ENCODE measurements at places on chromosomes 3 and 15.
A peak's percentile ranks its signal among the peaks of the same experiment; 100 is the strongest.

GRCh38 chr3:49019941-49020329 lies 1.6 kb upstream of the DALRD3 start:
- DNase-seq = no peak

- DNase-seq = no peak
These were observed 168.2 kb downstream of the PEAK1 start for GRCh38 chr15:77251662-77252061.

- DNase-seq = no peak
These were observed 346.0 kb downstream of the NLGN1 start for GRCh38 chr3:173743516-173743915.

GRCh38 chr3:45055032-45055410 lies 28.9 kb downstream of the CLEC3B start:
- DNase-seq = no peak

- DNase-seq = peak; percentile 24
These were observed 89.0 kb upstream of the STRIT1 start for GRCh38 chr3:155382396-155383042.

GRCh38 chr3:120100711-120101110 lies 6.5 kb upstream of the GSK3B start:
- no peak for DNase-seq

- no peak for DNase-seq
These were observed 180.5 kb downstream of the THSD4 start for GRCh38 chr15:71295603-71296314.

DNA sequence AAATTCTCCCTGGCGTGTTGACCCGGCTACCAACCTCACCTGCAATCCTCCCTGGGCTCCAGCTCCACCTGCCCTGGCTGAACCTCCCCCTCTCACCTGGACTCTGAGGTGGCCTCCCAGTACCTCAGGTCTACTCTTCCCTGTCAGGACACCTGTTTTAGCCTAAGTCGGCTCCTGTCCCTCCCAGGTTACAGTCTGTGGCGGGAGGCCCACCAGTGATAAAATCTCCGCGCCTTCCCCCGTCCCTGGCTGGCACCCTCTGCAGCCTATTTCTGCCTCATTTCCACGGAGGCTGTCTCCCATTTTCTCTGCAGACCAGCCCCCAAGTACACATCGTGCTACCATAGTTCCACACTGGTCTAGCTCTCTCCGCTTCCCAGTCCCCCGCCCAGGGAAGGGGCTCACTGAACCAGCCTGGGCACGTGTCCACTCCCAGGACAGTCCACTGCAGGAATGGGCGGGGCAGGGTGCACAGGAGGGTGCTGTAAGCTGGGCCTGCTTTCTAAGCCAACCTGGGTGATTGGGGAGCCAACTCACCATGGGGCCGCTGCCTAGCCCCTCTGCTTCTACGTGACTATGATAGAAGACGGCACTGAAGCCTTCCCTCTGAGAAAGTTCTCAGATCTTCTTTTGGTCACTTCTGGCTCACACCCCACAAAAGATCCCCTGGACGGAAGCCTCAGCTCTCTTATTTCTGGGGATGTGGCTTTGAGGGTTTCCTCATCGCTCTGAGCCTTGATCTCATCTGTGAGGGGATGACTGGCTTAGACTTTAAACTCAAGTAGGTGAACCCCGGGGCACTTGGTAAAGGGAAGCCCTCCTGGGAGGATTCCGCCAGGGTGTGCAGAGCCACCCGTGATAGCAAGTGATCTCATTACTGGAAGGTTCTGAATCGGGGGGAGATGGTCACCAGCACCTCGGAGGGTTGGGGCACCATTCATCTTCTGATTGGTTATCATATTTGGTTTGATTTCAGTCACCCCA lies 96.6 kb downstream of the NSMCE3 start:
- DNase-seq = no peak

DNA sequence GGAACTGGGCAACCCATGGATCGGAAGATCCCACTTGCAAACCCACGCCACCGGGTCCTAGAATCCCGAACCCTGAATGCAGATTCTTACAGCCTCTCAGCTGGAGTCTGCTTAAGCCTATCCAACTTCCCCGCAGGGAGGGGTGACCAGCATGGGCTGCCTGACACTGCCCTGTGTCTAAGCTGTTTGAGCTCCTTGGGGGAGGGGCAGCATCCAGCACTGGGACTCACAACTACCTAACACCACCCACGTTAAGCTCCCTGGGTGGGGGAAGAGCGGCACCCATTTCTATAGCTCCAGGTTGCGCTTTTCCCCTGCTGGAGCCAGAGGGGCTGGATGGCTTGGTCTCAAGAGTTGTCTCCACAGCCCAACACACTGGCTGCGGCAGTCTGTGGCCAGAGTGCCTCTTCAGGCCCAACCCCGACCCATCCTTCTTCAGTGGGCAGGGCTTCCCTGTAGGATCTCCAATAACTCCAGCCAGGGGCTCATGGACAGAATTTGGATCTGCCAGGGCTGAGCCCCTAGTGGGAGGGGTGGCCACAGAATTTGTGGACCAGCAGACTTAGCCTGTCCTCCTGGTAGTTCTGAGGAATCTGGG lies 649.2 kb downstream of the TUSC7 start:
- DNase-seq = no peak

DNA sequence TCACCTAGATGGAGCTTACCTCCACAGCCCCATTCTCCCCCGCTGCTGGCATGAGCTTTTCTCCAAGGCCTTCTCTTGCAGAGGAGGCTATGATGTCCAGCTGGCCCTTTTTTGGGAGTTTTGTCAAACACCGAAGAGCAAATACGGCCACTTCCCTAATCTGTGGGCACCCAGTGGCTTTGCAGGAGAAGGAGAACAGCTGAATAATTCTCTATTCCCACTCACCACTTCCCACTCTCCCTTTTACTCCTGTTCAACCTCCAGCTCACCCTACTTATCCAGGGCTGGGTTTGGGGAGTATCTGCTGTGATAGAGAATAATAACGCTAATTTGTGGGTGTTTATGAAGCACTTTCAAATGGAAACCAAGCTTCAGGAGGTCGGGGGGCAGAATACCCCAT lies 93.0 kb downstream of the AAGAB start:
- no peak for DNase-seq

- DNase-seq = no peak
These were observed 125.4 kb upstream of the MME start for GRCh38 chr3:154954757-154955156.

DNA sequence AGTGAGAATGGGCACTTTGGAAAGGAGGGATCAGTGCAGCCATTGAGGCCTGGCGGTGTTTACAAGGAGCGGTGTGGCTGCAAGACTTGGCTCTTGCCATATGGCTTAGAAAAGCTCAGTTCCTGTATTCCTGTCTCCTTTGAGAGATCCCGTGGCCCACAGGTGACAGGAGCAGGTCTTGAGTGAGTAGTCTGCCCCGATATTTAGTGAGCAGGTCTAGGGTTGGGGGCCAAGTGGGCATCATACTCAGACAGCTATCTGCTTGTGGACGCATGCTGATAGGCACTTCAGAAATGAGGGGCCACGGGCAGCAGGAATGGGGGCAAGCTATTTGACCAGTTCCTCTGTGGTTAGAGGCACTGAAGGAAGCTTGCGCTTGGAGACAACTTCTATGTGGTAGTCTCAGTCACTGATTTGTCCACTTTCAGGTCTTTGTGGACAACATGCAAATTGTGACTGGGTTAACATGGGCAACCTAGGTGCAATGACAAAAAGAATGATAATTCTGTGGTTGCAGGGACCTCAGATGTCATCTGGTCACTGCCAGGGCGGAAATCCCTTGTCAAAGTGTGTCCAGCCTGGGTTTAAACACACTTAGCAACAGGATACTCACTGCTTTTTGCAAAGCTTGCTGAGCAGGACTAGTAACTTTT lies 1.1 kb downstream of the TMED3 start:
- DNase-seq = no peak

DNA sequence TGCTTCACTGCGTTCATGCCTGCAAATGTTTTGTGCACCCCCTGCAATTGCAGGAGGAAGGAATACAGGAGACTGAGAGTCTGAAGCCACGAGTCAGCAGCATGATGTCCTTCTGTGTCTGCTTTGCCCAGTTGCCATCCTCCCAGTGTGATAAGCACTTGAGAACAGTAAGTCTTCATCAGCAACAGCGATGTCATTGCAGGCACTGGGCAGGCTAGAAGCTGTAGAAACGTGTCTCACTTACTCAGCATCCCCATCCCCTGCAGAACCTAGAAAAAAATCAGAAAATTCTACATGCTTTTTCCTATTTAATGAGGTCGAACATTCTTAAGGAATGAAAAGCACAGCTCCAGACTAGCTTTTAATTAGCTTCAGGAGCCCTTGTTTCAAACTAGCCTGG lies 156.5 kb upstream of the LPP start:
- DNase-seq = no peak

DNA sequence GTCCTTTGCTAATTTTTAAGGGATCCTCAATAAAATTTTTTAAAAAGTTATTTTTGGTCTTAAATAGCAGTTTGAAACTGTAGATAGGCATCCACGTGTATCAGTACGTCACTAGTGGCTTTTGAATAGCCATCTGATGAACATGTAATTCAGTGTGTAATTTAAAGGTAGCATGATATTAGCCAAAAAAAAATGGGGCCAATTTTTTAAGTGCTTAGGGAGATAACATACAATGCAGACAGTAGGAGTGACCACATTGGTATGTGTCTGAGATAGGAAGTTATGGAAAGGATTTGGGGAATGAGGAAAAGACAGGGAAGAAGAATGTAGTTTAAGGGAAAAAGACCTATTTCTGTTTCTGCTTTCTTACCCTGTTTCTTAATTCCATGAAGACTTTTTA lies 2.5 kb downstream of the AP4E1 start:
- DNase-seq = no peak

- DNase-seq = no peak
These were observed 54.3 kb downstream of the NTRK3 start for GRCh38 chr15:88202231-88202630.

GRCh38 chr15:85073556-85074194 lies 92.0 kb downstream of the PDE8A start:
- no peak for DNase-seq

DNA sequence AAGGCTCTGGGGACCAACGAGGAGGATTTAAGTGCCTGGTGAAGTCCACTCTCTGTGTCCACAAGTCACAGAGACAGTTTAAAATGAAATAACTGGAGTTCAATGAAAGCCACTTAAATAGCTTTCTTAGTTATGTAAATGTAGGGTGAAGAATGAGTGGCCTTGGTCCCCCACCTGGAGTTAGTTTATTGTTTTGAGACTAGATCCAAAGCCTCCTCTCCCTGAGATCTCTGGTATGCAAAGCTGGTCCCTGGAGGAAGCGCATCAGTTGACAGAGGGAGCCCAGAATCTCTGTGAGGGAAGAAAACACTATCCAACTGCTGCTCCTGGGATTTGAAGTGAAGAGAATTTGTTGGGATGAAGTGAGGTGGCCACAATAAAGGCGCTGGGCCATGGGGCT lies 40.5 kb downstream of the EXOG start:
- DNase-seq = no peak

DNA sequence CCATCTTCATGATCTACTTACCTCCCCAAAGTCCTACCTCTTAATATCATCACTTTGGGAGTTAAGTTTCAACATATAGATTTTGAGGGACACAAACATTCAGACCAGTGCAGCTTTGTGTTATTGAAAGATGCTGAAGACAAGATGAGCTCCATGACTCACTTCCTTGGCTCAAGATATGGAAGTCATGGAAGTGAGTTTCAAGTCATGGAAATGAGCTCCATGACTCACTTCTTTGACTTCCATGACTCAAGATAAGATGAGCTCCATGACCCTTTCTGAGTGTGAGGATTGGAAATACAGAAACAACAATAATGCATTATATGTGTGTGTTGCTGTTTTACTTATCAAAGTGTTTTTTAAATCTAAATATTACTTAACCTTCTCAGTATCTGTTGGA lies 170.2 kb upstream of the TPRG1 start:
- no peak for DNase-seq

DNA sequence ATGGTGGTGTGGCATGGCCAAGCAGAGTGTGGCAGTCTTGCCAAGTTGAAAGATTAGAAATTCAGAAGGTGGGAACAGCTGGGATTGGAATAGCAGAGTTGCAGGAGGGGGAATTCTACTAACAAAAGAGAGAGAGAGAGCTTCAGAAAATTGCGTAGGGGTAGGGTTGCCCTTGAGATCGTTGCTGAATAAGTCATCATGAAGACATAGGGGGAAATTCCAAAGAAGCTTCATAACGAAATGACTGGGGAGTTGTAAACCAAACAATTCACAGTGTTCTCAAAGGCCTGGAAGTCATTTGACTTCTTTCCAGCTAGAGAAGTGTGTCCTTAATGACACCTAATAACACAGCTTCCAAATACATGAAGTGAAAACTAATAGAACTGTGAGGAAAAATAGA lies 26.3 kb upstream of the TIPARP start:
- DNase-seq = no peak

GRCh38 chr3:102299125-102299877 lies 135.5 kb upstream of the ZPLD1 start:
- DNase-seq = no peak

- DNase-seq = no peak
These were observed 104.8 kb upstream of the OSTN start for GRCh38 chr3:191094057-191094845.

DNA sequence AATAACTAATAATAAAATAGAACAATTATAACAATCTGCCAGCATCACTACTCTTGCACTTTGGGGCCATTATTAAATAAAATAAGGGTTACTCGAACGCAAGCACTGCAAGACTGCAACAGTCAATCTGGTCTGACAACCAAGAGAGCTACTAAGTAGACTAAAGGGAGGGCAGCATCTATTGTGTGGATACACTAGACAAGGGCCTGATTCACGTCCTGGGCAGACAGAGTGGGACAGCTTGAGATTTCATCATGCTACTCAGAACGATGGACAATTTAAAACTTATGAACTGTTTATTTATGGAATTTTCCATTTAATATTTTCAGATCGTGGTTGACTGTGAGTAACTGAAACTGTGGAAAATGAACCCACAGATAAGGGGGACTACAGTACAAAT lies 39.5 kb downstream of the TNIK start:
- DNase-seq = no peak

DNA sequence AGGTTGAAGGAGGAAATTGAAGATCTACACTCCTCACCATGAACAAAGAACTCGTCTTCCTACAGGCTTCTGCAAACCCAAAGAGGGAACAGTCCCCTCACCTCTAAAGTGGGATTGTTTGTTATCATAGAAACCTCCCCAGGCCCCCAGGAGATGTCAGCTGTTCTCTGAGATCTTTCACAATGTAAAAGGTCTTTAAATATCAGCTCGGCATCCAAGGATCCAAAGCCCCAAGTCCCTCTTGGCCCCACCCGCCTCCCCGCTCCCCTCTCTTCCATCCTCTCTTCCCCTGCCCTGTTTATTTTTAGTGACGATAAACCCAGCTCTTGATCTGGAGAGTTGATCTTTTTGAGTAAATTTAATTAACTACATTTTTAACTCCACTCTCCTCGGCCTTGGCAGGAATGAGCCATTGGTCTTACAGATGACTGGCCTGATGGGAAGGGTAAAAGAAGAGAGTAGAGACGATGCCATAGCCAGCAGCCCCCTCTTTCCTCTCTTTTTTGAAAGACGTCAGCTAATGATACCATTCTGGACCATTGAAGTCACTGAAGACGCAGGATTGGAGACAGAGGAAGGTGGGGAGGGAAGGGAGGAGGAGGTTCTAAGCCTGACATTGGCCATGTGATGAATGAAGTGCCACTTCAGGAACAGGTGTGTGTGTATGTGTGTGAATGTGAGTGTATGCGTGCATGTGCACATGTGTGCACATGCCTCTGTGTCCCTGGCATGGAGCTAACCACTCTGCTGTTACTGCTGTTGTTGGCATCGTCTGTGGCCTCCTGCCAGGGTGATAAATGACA lies 521.8 kb downstream of the NTRK3 start:
- DNase-seq = no peak

GRCh38 chr3:125767641-125768040 lies 172.3 kb upstream of the OSBPL11 start:
- no peak for DNase-seq
